ENCODE measurements at places on chromosomes 7 and 10. TPM values are rescaled to one million over a fixed set of nuclear protein-coding genes. Genes with fewer than 3 reads are reported as not detected.
A peak's percentile ranks its signal among the peaks of the same experiment; 100 is the strongest.

- no peak for DNase-seq
These were observed 63.1 kb downstream of the BLNK start for GRCh38 chr10:96208271-96208670.

DNA sequence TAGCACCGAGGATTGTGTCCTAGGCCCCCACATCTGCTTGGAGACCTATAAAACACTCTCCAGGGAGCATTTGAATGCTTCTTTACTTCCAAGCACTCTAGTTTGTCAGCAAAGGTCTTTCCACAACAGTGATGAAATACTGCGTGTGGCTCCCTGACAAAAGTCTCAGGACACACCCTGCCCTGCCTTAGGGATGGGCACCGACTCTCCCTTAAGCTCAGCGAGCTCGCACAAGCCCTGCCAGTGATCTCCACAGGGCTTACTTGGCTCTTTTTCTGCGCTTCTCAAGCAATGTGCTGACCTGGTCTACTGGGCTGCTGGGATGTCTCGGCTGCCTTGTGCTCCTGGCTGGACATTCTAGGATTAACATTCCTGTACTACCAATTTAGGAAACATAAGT, 84.3 kb upstream of the MPP7 start:
- no peak for DNase-seq

DNA sequence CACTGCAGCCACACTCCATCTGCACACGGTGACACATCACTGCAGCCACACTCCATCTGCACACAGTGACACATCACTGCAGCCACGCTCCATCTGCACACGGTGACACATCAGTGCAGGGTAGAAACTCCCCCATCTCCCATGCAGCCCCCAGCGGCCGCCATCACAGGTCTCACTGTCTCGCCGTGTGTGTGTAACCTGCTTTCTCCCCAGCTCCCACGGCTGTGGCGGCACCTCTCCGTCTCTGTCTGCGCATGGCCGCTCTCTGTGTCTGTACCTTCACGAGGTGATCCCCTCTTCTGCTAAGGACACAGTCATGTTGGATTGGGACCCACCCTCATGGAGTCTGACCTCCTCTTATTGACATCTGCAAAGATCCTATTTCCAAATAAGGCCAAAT, 527.4 kb downstream of the PTPRN2 start:
- no peak for DNase-seq

DNA sequence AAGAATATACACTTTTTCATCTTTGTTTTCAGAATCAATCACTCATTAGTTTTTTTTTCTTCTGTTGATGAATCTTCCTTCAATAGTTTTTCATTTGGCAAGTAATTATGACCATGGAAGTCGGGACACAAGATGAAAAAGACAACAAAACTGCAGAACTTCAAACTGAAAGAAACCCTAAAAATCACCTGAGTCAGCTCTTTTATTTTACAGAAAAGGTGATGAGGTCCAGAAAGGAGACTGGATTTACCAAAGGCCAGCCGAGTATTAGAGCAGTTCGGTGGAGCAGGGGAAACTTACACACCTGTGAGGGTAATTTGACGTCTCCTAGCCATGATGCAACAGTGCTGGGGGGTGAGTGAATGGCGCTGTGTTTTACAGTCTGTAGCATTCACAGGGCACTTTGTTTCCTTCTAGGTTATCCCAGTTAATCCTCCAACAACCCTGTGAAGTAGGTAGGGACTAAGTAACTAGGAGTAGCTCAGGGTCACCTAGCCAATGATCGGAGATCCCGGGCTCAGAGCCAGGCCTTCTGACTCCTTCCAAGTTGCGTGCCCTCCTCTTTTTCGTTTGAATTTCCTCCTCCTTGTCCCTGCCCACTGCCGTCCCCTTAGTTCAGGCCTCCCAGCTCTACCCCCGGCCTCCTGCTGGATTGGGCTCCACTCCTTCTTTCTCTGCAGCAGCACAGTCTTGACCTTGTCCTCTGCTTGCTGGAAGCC, 14.0 kb downstream of the RBM20 start:
- no peak for DNase-seq

GRCh38 chr7:157445246-157445955, 108.6 kb downstream of the DNAJB6 start:
- no peak for DNase-seq

GRCh38 chr10:103038570-103038969, 120.5 kb downstream of the CNNM2 start:
- no peak for DNase-seq

- DNase-seq, result peak; percentile 21
These were observed 83.9 kb upstream of the FGFR2 start for GRCh38 chr10:121681997-121682687.

SORBS1 gene
- 297 TPM for total RNA-seq

GIMAP2 gene
- 18.8 TPM for total RNA-seq

FGFBP3 gene
- total RNA-seq, result 1.5 TPM

GRCh38 chr10:99557044-99557443, 24.3 kb downstream of the NKX2-3 start:
- DNase-seq, result no peak

DNA sequence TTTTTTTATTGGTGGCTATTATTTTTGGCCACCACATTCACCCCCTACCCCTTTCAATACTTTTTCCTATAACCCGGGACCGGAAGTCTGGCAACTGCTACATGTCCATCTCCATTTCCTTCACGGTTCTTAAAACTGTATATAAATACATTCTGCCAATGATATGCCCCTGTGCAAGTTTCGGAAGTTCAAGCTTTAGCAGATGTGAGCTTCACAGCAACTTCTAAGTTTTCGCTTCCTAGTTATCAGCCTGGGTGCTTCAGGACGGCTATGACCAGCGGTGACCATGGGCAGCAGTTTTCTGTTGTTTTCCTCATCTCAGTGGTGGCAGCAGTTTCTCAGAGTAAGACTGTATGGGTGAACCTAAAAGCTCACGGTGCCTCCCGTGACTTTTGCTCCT, 153.5 kb upstream of the NFE2L3 start:
- no peak for DNase-seq

DNA sequence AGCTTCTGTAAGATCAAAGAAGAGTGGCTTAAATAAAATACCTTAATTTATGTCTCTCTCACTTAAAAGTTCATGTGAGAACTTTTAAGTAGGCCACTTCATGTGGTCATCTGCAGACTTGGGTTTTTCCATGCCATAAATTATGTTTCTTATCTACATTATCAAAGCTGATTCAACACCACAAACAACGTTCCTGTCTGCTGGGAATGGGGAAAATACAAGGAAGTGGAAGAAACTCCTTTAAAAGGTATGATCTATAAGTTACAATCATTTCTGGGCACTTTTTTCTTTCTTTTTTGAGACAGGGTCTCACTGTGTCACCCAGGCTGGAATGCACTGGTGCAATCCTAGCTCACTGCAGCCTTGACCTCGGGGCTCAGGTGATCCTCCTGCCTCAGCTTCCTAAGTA, 16.9 kb upstream of the OTUD1 start:
- DNase-seq, result no peak

GRCh38 chr7:29340696-29341095, 146.1 kb downstream of the CHN2 start:
- DNase-seq, result no peak

GRCh38 chr7:146937836-146938235, 821.2 kb downstream of the CNTNAP2 start:
- DNase-seq, result no peak

ACTL6B gene
- 0.69 TPM for total RNA-seq

UCMA gene
- total RNA-seq, result not detected

UPK3B gene
- total RNA-seq, result 23.6 TPM

DNA sequence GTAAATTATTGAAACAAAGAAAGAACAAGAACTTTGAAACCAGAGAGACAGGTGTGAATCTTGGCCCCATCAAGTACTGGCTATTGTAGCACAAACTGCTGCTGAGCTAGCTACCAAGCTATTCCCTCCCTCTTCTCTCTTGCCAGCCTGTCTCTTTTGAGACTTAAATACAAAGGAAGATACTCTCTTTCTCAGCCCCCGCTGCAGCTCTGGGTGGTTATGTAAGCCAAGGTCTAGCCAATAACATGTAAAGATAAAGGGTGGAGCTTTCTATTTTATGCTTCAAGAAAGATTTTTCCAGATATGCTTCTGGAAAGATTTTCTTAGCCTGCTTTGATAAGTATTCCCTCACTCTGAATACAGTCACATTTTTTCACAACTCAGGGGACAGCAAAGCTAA, 17.2 kb downstream of the BAZ1B start:
- DNase-seq, result no peak

DNA sequence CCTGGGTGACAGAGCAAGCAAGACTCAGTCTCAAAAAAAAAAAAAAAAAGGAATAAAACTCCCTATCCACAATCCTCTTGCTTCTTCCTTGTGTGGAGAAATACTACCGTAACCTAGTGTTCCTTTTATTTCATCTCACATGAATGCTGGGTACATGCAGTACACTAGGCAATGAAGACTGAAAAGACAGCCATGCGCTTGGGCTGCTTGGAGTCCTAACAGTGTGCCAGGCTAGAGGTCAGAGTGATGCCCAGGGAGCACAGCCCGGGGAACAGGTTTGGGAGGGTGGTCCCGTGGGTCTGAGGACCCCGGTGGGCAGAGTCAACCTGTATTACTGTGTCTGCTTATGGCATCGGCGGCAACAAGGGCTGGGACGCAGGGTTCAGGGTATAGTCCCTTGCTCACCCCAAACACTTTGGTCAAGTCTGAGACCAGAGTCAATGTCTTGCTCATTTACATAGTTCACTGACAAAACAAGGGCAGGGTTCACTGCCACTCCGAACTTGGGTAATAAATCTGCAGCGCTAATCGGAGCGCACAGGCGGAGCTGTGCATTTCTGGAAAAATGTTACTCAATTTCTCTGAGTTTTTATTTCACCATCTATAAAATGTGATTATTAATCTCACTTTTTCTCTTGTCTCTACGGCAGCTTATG, 118.0 kb downstream of the CLEC2L start:
- no peak for DNase-seq

GJD4 gene
- not detected for total RNA-seq

GRCh38 chr7:155378580-155378934, 79.4 kb upstream of the EN2 start:
- no peak for DNase-seq

DNA sequence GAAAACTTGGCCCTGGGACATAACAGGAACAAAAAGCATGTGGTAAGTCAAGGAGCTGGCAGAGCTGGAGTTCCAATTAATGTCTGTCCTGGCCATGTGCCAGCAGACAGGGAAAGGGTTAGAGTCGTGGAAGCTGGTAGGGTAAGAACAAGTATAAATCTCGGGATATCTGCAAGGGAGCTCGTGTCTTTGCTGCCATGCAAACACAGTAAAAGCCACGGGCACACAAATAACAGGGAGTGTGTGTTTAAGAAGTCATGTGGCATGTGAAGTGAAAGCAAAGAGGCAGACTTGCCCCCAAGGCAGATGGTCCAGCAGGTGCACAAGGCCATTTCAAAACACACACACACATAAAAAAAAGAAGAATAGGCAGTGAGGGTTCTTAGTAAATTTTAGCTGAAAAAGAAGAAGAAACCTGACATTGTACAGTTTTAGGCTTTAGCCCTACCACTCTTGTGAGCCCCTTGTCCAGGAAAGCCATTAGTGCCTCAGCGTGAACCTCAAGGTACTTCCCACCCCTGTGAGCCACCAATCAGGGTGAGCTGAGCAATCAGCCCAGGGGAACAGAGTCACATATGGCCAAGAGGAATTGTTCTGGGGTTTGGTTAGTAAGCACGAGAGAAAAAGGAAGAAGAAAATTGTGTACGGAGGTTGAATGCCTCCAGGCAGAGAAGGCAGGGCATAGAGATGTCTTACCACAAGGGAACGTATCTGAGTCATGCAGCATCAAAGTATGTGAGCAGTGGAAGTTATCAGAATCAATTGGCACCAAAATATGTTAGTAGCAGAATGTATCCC, 32.8 kb upstream of the ARHGAP12 start:
- no peak for DNase-seq

PSD gene
- 38.4 TPM for total RNA-seq

ADARB2 gene
- total RNA-seq, result 0.26 TPM

SPAG6 gene
- total RNA-seq, result 0.37 TPM

- no peak for DNase-seq
These were observed 396.1 kb downstream of the ZNF33B start for GRCh38 chr10:42242135-42242805.

LRRD1 gene
- total RNA-seq, result 1.8 TPM

DNA sequence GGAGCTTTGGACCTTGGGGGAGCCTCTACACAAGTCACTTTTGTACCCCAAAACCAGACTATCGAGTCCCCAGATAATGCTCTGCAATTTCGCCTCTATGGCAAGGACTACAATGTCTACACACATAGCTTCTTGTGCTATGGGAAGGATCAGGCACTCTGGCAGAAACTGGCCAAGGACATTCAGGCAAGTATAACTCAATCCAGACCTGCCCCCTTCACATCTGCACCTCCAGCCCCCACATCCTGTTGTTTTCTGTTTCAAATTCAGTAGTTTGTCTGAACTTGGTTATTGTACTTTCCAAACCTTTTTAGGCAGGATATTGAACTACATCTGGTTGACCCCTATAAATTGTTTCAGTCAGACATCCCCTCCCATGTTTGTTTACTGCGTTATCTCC, 62.4 kb upstream of the CC2D2B start:
- DNase-seq, result no peak

DNA sequence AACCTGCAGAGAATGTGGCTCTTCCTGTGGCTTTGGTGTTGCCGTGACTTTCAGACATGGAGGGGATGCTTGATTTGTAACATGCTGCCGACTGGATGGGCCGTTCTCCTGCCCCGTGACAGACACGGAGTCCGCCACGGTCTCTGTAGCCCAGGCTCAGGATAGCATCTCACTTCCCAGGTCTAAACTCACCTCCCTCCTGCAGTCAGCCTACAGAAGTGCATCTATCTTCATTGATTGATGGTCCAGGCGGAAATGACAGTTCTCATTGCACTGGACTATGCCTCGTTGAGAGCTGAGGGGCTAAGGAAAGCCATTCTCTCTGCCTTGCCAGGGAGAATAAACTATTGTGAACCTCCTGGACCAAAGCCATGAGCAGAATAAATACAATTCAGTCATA, 77.5 kb downstream of the CHN2 start:
- DNase-seq, result no peak

DNA sequence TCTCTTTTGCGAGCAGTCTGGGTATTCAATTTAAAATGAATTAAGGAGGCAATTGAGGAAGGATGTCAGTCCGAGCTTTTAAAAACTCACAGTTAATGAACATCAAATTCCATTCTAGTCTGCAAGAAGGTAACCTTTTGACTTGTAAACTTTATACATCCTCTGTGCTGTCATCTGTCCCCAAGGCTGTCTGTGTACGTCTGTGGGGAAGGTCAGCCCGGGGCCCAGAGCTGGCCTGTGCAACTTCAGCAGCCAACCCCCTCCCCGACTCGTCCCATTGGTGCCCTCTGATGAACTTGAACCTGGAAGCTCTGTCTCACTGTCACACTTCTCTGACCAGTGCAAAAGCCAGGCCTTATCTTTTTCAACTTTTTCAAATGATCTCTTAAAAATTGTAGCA, 80.3 kb downstream of the CCDC3 start:
- DNase-seq, result no peak

- DNase-seq, result no peak
These were observed 55.7 kb downstream of the CCDC3 start for GRCh38 chr10:12945690-12946359.

CCDC3 gene
- 22.5 TPM for total RNA-seq

STAG3 gene
- 0.90 TPM for total RNA-seq

Data from urinary bladder (tissue), 4 donors.